ENCODE measurements at places on chromosomes 16 and 17.

- no peak for DNase-seq
These were observed 27.1 kb upstream of the JPH3 start for GRCh38 chr16:87575027-87575804.

- no peak for DNase-seq
These were observed 5.0 kb downstream of the ARMC7 start for GRCh38 chr17:75114552-75115314.

- DNase-seq, result no peak
These were observed 2.0 kb downstream of the VAMP2 start for GRCh38 chr17:8160741-8161221.

- no peak for DNase-seq
These were observed 15.7 kb downstream of the ELAC2 start for GRCh38 chr17:13001991-13002615.

DNA sequence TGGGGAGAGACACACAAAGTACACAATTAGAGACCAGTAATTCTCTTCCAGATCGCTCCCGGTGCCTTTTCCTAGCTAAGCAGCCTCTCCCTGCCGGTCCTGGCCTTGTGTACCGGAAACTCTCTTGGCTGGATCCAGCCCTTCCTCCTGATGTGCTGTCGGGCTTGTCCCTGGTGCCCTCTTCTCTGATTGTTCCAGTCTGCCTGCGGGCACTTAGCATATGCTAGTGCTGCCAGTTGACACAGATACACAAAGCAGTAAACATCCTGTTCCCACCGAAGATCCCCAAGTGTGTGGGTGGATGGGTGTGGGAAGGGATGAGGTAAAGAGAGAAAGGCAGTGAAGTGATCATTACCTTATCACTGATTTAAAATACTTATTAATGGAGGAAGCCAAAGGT, 9.7 kb downstream of the HS3ST3B1 start:
- no peak for DNase-seq

GRCh38 chr16:4522051-4522581, 16.5 kb downstream of the CDIP1 start:
- DNase-seq, result no peak

DNA sequence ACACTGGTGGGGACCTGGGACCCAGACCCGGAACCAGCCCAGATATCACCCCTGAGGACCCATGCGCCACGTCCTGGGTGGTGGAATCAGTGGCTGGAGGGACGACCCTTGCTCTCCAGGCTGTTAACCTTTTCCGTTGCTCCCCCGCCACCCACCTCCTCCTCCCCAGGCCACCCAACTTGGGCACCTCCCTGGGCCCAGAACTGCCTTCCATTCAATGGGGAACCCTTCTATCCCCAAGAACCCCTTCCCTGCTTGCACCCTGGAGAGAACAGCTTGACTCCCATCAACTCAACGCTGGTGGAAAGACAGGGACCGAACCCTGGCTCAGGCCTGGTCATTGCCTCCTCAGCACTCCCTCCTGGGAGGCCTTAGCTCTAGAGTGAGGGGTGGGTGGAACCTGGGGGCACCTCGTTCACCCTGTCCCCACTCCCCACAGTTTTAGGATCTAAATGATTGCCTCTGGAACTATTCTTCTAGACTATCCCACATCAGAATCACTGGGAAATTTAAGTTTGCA, 5.7 kb upstream of the IL32 start:
- no peak for DNase-seq

GRCh38 chr16:29743827-29744531, 1.8 kb downstream of the C16orf54 start:
- DNase-seq, result peak; percentile 50

DNA sequence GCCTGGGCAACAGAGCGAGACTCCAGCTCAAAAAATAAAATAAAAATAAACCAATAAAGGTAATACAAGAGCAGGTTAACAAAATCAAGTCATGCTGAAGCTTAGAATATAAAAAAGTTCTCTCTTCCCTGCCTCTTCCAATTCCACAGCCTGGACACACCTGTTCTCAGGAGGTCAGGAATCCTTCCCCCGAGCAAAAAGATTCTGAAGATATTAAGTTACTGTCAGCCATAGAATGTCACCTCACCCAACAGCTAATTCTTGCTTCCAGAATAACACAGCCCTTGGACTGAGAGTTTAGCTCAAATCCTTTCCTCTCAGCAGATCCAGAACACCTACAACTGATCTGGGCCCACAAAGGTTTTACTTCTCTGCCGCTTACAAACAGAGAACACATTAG, 27.1 kb downstream of the SLC39A11 start:
- DNase-seq, result no peak
